WTC11 (cell line): ENCODE measurements at places on chromosomes 16 and 17.

- no peak for DNase-seq
These were observed 490.5 kb upstream of the CA10 start for GRCh38 chr17:52648995-52649394.

GRCh38 chr16:57539072-57539796 lies 2.9 kb upstream of the CCDC102A start:
- DNase-seq = no peak

DNA sequence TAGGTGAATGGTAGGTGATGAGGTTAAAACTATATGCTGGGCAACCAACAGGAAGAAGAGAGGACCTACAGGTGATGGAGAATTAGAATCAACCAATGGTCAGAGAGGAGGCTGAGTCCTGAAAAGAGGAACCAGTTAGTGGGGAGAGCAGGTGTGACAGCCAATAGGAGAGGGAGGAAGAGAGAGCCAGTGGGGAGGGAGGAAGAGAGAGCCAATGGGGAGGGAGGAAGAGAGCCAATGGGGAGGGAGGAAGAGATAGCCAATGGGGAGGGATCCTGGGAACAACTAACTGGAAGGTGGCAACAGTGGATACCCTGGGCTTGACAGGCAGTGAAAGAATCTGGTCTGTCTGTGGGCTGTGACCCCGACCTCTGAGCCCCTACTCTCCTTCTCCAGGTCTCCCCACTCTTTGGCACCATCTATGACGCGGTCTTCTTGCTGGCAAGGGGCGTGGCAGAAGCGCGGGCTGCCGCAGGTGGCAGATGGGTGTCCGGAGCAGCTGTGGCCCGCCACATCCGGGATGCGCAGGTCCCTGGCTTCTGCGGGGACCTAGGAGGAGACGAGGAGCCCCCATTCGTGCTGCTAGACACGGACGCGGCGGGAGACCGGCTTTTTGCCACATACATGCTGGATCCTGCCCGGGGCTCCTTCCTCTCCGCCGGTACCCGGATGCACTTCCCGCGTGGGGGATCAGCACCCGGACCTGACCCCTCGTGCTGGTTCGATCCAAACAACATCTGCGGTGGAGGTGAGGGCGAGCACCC lies 3.7 kb downstream of the GUCY2D start:
- DNase-seq = no peak

DNA sequence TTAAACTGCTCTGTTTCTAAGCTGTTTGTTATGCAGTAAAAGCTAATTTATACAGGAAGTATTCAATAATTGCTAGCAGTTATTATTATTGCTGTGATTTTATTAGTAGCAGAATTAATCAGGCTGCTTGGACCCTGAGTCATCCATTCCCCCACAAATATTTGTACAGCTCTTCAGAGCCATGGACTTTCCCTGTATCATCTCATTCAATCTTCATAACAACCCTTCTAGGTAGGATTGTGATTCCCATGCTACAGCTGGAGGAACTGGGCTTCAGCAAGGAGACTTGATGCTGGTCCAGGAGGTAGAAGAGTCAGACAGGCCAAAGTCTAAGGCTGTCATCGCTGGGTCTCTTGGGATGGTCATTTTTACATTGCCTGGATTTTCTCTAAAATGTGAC lies 208.3 kb downstream of the C16orf95 start:
- no peak for DNase-seq

DNA sequence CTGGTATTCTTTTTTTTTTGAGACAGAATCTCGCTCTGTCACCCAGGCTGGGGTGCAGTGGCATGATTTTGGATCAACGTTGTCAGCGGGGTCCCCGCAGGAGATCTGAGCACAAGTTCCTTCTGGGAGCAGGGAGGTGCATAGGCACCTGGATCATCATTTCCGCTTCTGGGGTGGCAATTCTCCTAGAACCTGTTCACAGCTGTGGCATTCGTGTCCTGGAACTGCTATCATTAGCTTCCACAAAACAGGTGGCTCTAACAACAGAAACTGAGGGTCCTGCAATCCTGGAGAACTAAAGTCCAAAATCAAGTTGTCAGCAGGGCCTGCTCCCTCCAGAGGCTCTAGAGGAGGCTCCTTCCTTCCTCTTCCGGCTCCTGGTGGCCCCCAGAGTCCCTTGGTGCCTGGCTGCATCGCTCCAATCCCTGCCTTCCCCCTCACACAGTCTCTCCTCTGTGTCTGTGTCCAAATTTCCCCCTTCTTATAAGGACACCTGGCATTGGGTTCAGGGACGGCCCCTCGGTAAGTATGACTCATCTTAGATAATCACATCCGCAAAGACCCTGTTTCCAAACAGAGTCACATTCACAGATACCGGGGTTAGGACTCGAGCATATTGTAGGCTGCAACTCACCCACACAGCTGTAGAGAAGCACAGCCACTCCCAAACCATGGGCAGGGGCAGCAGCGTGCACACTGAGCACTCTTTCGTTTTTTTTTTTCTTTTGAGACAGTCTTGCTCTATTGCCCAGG lies 43.5 kb upstream of the KLHDC4 start:
- no peak for DNase-seq

- DNase-seq = no peak
These were observed 29.5 kb upstream of the MSI2 start for GRCh38 chr17:57226793-57227192.
